ENCODE measurements at places on chromosomes 4 and X. TPM values are rescaled to one million over a fixed set of nuclear protein-coding genes. Genes with fewer than 3 reads are reported as not detected.

The NSUN7 gene
- not detected for total RNA-seq

The TRIM60 gene
- not detected for total RNA-seq

The CENPE gene
- 5.5 TPM for total RNA-seq

The GPRIN3 gene
- 0.03 TPM for total RNA-seq

The SNX12 gene
- 67.9 TPM for total RNA-seq

The MAP9 gene
- 17.1 TPM for total RNA-seq

The SSX4B gene
- total RNA-seq: not detected

The POF1B gene
- total RNA-seq: not detected

The TXLNG gene
- 6.7 TPM for total RNA-seq

The ADAMTS3 gene
- total RNA-seq: 3.8 TPM

The ARAP2 gene
- 0.52 TPM for total RNA-seq

The DCAF4L1 gene
- 0.13 TPM for total RNA-seq

The IBSP gene
- total RNA-seq: 1.9 TPM

The MAGEB2 gene
- total RNA-seq: not detected

The NBDY gene
- total RNA-seq: 9.0 TPM

The CTPS2 gene
- total RNA-seq: 8.7 TPM

The RHOXF2B gene
- total RNA-seq: not detected

The INTU gene
- total RNA-seq: 7.4 TPM

The PAGE1 gene
- total RNA-seq: not detected

The NEIL3 gene
- total RNA-seq: 0.89 TPM

The NEUROG2 gene
- total RNA-seq: not detected

The NAP1L2 gene
- total RNA-seq: 1.3 TPM

The PPP4R3C gene
- not detected for total RNA-seq

The RBM47 gene
- total RNA-seq: 0.56 TPM

The MBNL3 gene
- 1.3 TPM for total RNA-seq

The SNX25 gene
- 52.8 TPM for total RNA-seq

The ANKRD50 gene
- total RNA-seq: 59.8 TPM

The CWH43 gene
- not detected for total RNA-seq

The TEX11 gene
- not detected for total RNA-seq

The SOX3 gene
- not detected for total RNA-seq

The NRK gene
- 1.1 TPM for total RNA-seq

The GLRA3 gene
- not detected for total RNA-seq

The TRAM1L1 gene
- total RNA-seq: 1.8 TPM

The RGN gene
- 4.7 TPM for total RNA-seq

The RAB41 gene
- not detected for total RNA-seq

Data from smooth muscle cell of the pulmonary artery (primary cell).